ENCODE measurements at places on chromosomes 3 and 15.

DNA sequence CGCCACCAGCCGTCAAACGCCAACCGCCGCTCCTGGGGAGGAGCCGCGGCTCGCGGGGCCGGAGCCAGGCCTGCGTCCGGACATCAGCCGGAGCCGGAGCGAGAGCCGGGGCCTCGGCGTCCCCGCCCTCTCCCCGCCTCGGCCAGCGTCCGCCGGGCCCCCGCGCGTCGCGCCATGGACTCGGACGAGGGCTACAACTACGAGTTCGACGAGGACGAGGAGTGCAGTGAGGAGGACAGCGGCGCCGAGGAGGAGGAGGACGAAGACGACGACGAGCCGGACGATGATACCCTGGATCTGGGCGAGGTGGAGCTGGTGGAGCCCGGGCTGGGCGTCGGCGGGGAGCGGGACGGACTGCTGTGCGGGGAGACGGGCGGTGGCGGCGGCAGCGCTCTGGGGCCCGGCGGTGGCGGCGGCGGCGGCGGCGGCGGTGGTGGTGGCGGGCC lies 359 bp downstream of the ARIH1 start:
- DNase-seq: no peak

DNA sequence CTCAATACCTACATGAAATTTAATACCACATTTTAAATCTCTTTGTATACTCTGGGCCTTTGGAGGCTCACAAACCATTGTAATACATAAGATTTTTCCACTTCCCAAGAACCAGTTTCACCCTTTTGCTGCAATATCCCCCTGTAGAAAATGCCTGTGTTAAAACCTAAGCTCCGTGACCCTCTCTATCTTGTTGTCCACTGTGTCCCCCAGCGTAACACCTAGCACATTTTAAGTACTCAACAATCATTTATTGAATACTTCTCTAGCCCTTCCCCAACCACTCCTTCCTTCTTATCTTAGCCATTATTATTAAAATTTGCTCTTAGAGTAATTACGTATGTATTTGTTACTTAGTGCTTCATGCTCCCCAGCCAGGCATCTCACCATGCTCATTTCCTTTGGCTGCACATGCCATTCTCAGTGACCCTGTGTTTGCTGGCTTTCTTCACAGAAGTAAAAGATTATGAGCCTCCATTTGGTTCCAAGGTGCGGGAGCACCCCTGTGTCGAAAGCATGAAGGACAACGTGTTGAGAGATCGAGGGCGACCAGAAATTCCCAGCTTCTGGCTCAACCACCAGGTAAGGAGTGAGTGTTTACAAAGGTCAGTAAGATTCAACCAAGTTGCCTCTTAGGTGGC lies 81.6 kb downstream of the TGFBR2 start:
- DNase-seq: no peak

- DNase-seq: no peak
Measured at GRCh38 chr15:67003586-67003985, 61.8 kb upstream of the SMAD3 start.

DNA sequence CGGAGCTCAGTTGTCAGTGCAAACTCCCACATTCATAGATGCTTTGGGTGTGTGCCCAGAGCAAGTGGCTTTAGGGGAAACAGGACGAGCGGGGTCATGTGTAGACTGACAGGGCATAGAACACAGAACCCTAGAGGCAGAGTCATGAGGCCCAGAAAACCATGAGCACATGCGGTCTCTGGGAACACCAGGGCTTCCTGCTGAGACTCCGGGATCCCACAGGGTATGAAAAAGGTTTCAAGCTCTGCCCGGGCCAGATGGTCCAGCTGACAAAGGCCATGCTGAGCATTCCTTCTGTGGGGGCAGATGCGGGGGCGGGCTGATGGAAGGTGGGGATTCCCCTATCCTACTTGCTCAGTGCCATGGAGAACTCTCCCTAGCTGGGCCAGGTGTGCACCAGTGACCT lies 44.8 kb downstream of the ROPN1B start:
- no peak for DNase-seq

DNA sequence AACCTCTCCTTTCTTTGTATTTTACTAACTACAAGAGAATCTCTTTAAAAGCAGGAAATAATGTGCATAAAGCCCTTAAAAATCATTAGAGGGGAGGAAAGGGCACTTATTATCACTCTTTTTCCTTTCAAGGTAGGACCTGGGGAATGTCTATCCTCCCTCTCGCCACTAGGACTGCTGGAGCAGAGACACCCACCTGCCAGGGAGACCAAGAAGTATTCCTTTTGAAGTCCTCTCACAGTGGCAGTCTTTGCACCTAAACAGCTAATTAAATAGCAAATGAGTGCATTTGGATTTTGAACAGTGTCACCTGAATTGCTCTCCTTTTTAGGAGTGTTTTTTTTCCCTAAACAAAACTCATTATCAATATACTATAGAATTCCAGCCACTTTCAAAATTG lies 874.1 kb downstream of the ZPLD1 start:
- DNase-seq: no peak

GRCh38 chr15:95957861-95958260 lies 372.6 kb upstream of the NR2F2 start:
- DNase-seq: no peak

- no peak for DNase-seq
Measured at GRCh38 chr3:193586526-193586925, 6.5 kb upstream of the OPA1 start.

DNA sequence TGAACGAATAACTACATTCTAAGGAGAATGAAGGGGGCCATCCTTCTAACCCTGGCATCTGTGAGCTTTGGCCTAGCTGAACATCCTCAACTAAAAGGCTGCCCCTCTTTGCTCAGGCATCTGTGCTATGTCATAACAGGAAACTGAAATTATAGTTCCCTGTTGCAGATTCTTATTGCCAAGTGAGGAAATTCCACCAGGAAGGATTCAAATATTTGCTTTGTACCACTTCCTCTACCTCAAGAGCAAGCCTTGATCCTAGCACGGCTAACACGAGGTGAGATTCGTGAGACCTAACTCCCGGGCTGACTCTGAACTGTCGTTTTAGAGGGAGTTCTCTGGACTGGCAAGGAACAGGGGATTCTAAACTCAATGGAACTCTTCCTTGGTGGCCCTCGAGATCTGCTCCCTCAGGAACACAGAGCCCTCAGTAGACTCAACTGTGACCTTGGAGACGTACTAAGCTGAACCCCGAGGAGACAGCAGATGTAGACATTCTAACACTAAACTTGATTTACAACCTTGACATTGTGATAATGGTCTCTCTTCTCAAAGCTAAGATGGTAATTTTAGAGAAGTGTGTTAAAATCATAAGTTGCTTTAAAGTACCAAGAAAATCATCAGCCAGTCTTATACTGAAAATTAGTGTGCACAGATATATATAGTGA lies 4.2 kb downstream of the SPG21 start:
- DNase-seq: no peak

GRCh38 chr3:355622-356021 lies 159.1 kb downstream of the CHL1 start:
- DNase-seq: no peak

DNA sequence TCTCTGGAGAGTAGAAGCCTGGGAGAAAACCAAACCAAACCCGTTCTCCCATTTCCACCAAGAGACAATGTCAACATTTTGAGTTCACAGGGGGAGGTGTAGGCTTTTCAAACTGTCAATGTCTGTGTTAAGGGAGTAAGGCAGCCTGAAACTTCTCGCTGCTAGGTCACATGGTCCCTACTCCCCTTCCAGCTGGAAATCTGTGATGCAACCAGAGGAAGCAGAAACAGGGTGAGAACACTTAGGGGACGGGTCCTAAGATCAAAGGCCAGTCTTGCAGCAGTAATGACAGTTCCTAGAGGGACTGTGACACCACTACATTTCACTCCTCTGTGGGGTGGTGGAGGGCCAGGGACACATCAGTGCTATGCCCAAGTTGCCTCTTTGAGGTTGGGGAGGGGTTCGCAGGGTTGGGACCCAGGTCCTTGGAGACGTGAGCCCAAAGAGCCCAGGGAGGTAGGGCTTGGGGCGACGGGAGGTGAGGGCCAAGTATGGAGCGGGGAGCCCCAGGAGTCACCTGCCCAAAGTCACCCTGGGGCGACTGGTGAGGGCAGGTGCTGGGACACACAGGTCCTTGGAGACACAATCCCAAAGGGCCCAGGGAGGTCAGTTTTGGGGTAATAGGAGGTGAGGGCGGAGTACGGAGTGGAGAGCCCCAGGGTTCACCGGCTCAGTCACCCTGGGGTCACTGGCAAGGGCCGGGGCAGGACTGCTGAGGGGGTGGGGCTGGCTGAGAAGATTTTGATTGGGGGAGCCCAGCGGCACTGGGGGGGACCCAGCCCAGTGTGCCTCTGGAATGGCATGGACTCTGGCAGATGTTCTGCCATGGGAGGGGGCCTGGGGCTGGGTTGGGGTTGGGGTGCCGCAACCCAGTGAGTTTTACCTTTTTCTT lies 582 bp downstream of the GOLGA6L2 start:
- DNase-seq: no peak

DNA sequence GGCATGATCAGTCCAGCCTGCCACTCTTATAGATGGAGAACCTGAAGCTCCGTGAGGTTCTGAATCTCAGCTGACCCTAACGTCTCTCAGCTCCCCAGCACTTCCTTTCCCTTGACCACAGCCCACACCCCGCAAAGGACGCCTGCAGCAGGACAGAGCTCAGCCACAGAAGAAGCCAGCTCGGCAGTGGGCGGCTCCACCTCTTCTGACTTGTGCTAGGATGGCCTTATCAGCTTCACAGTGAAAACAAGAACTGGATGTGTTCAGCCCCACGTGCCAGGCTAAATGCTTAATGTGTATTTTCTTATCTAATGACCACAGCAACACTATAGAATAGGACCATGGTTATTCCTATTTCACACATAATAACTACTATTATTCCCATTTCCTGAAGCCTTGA lies 127.6 kb downstream of the ARNT2 start:
- DNase-seq: no peak
